ENCODE measurements at places on chromosomes 7 and 10. TPM values are rescaled to one million over a fixed set of nuclear protein-coding genes. Genes with fewer than 3 reads are reported as not detected.
A peak's percentile ranks its signal among the peaks of the same experiment; 100 is the strongest.

ANKRD30A gene
- total RNA-seq, result 11.9 TPM

SPRN gene
- 1.8 TPM for total RNA-seq

DNA sequence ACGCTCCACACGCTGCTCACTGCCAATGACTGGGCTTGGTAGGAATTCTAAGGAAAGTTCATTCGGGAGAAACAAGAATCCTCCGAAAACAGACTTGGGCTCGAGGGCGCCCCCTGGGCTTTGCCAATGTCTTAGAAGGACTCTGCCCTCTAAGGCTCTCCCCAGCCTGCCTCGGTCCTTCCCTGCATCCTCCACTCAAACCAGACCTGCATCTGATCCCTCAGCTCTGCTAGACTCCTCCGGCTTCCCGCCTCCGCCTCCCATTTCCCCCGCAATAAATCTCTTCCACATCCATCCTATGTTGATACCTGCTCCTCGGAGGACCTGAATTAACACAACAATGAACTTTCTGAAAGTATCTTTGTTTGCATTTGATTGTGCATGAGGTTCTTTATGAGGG lies 177.6 kb downstream of the PLPP4 start:
- no peaks in the 10 kb centered on the region for H3K36me3 ChIP-seq
- H3K4me1 ChIP-seq, result no peaks in the 10 kb centered on the region
- H3K27me3 ChIP-seq, result no peaks in the 10 kb centered on the region
- H3K27ac ChIP-seq, result no peak overlapping the region

DNA sequence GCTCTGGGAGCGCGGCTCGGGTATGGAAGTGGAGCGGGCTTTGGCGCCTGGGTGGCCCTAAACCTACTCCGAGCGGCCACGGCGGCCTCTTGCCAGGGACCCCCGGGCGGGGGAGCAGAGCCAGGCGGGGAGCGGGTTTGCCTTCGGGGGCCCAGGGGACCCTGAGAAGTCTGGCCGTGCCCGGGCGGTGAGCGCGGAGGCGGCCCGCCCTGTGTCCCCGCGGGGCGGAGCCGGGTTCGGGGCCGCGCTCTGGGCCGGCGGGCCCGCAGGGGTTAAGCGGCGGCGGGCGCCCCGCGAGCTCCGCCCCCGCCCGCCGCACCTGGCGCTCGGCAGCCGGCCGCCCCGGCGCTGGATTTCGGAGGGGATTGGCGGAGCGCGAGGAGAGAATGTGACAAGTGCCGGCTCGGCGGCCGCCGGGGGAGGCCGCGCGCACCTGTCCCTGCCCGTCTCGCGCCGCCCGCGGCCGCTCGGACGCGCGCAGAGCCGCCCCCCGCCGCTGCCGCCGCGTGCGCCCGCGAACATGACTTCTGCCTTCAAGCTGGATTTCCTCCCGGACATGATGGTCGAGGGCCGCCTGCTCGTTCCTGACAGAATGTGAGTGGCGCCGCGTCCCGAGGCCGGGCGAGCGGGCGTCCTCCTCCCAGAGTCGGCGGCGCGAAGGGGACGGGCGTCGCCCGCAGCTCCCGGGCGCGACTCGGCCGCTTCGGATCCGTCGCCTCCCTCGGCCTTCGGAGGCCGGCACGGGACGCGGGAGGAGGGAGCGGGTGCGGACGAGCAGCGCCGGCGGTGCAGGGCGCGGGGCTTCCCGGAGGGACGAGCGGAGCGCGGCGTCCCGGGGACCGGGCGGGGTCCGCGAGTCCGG lies at the start of gene CELF2:
Gene CELF2 (plus strand): TSS at position 303 of the 862 bp plus-strand sequence. CDS start 218 bp downstream, at position 521.
- H3K27ac ChIP-seq, result peak within 1 kb of the TSS; percentile 82
- peak within 1 kb of the TSS; percentile 71 for H3K4me3 ChIP-seq
- no peaks in the 10 kb centered on the region for H3K4me1 ChIP-seq
- H3K27me3 ChIP-seq, result no peaks in the 10 kb centered on the region

DNA sequence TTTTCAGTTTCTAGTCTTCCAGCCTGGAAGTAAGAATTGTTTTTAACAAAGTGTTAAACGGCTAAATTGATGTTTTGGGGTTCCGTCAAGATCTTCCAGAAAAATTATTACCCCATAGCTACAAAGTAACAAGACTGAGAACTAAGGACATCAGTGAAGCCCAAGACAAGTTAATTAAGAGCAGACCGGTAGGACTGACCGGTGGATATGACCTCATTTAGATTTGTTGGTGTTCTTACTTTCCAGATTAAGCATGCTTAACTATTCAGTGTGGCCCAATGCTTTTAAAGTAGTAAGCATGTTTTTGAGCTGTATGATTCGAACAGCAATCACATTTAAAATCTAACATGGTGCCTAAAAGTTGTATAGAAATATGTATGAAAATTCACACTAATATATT lies 73.1 kb upstream of the RPA3 start:
- no peak overlapping the region for H3K27ac ChIP-seq
- no peak overlapping the region for H3K4me3 ChIP-seq
- no peak for DNase-seq
- no peaks in the 10 kb centered on the region for H3K27me3 ChIP-seq

DNA sequence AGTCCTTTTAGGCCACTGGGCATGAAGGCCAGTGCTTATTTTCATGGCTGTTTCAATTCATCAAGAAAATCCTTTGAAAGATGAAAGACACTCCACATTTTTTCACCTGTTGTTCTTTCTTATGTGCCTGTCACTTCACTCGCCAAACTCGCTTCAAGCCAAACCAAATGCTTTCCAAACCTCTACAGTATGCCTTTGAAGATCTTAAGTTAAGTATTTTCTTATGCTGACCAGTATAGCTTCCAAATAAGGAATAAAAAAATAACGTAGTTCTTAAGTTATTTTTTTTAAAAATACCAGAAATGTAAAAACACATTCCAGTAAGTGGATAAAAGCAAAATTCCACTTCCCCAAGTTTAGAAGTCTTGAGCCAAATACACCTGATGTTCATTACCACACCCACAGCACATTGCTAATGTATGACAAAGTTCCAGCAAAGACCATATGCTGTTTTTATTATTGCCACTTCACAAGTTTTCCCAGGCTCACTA lies 186.1 kb downstream of the MTERF1 start:
- H3K27me3 ChIP-seq, result no peaks in the 10 kb centered on the region
- DNase-seq, result no peak
- no peaks in the 10 kb centered on the region for H3K36me3 ChIP-seq
- no peak overlapping the region for H3K4me3 ChIP-seq
